ENCODE measurements at places on chromosomes 1 and 21. TPM values are rescaled to one million over a fixed set of nuclear protein-coding genes. Genes with fewer than 3 reads are reported as not detected.

DNA sequence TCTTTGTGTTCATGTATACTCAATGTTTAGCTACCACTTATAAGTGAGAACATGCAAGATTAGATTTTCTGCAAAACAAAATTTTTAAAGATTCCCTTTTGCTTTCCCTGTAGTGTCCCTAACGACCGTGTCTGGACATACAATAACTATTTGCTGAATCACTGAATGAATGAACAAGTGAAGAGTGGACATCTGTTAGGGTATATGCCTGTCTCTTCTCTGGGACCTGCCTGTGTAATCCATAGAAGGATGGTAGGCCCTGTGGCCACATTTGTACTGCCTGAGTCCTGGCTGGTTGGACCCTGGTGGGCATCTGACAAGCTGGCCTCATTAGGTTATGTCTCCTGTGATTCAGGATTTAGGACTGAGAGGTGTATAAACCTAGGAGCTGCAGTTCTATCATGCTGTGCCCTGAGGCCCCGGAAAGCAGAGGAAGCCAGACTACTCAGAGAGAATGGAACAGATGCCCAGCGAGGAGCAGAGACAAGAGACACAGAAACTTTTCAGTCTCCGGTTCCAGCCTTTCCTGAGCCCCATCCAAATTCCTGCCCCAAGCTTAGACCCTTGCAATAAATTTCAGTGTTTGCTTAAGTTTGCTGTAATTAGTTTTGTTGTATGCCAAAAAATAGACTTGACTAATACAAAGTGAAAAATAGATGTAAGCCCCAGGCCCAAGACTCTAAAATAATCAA, 7.5 kb upstream of the NCF2 start:
- no peak for DNase-seq
- H3K4me1 ChIP-seq, result no peaks in the 10 kb centered on the region
- no peaks in the 10 kb centered on the region for H3K27me3 ChIP-seq
- H3K36me3 ChIP-seq, result no peaks in the 10 kb centered on the region
- no peak overlapping the region for H3K4me3 ChIP-seq

DNA sequence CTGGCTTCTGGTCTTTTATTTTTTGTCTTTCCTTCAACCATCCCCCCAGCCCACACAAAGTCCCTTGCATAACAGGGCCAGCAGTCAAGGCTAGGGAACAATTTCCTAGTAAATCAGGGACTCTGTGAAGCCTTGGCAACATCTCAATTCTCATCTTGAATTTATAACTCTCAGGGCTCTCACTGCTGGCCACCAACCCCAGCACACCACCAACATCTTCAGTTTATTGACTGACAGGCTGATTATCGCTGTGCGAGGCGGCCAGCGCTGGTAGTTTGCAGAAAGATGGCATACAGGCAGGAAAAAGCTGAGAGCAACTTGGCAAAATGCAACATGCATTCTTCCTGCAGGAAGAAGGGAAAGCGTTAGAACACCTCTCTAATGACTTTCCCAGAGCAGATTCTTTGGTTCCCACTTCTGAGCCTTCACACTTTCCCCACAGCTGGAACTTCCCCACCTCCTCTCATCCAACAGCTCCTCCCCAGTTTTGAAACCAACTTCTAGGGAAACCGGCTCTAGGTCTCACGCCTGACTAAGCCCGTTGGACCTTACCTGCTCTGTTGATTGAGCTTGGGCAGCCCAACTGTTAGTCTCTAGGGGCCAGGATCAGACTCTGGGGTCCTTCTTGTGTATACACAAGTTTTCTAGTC, 26.3 kb upstream of the CSF1 start:
- H3K4me1 ChIP-seq, result no peaks in the 10 kb centered on the region
- no peak for DNase-seq
- H3K27ac ChIP-seq, result no peak overlapping the region
- H3K4me3 ChIP-seq, result no peak overlapping the region
- no peaks in the 10 kb centered on the region for H3K36me3 ChIP-seq

The NKAIN1 gene
- total RNA-seq, result not detected

The TRAF3IP3 gene
- 502 TPM for total RNA-seq
